ENCODE measurements at places on chromosomes 12 and 14. TPM values are rescaled to one million over a fixed set of nuclear protein-coding genes. Genes with fewer than 3 reads are reported as not detected.

The SDR9C7 gene
- not detected for total RNA-seq

The PPM1H gene
- total RNA-seq, result 7.0 TPM

The ANAPC5 gene
- total RNA-seq, result 97.1 TPM

The ACOT4 gene
- total RNA-seq, result 2.1 TPM

The PLCZ1 gene
- total RNA-seq, result not detected

The RGS6 gene
- not detected for total RNA-seq

The NPAS3 gene
- total RNA-seq, result not detected

The LRRC9 gene
- total RNA-seq, result not detected

The VRTN gene
- not detected for total RNA-seq

The SLC16A7 gene
- total RNA-seq, result 0.11 TPM

The TCL1B gene
- not detected for total RNA-seq

The GALNT8 gene
- not detected for total RNA-seq

The RESF1 gene
- total RNA-seq, result 31.5 TPM

The CCDC175 gene
- total RNA-seq, result not detected

The MIPOL1 gene
- total RNA-seq, result 1.4 TPM

The TMEM132C gene
- total RNA-seq, result not detected

The SCN8A gene
- 2.5 TPM for total RNA-seq

The OR11G2 gene
- not detected for total RNA-seq

The CMA1 gene
- not detected for total RNA-seq

The GALNT16 gene
- 3.6 TPM for total RNA-seq

The SLCO1C1 gene
- 0.10 TPM for total RNA-seq

The TEP1 gene
- total RNA-seq, result 10.9 TPM

The RERG gene
- total RNA-seq, result 0.47 TPM

The LTBP2 gene
- total RNA-seq, result 16.4 TPM

The NRXN3 gene
- total RNA-seq, result 1.2 TPM

The CAND1 gene
- total RNA-seq, result 59.6 TPM

The NEUROD4 gene
- not detected for total RNA-seq

The TAS2R30 gene
- total RNA-seq, result not detected

The B4GALNT1 gene
- 46.5 TPM for total RNA-seq

The SLC17A8 gene
- total RNA-seq, result not detected

The RAPGEF3 gene
- total RNA-seq, result 0.57 TPM

The DMAC2L gene
- 12.4 TPM for total RNA-seq

The GPR84 gene
- 0.09 TPM for total RNA-seq

The LHX5 gene
- total RNA-seq, result not detected

The MIA2 gene
- 22.5 TPM for total RNA-seq

The KCNJ8 gene
- 0.41 TPM for total RNA-seq

The GLIPR1L1 gene
- not detected for total RNA-seq

The MPHOSPH9 gene
- total RNA-seq, result 23.9 TPM

The C3AR1 gene
- not detected for total RNA-seq

The KRT80 gene
- total RNA-seq, result 58.9 TPM

The DTX1 gene
- 0.32 TPM for total RNA-seq

The CELA1 gene
- total RNA-seq, result not detected

The TMCC3 gene
- total RNA-seq, result 1.0 TPM

The KIF5A gene
- total RNA-seq, result 0.24 TPM

The OR6C4 gene
- not detected for total RNA-seq

The RTL1 gene
- total RNA-seq, result 0.30 TPM

The RIPK3 gene
- not detected for total RNA-seq

The ADAMTS20 gene
- not detected for total RNA-seq

The GDF3 gene
- total RNA-seq, result not detected

The CRIP1 gene
- 1,885 TPM for total RNA-seq

The NOVA1 gene
- total RNA-seq, result 6.2 TPM

The CCDC88C gene
- 6.2 TPM for total RNA-seq
